COR-L47 (cell line): ENCODE measurements at places on chromosomes 3 and 15.
A peak's percentile ranks its signal among the peaks of the same experiment; 100 is the strongest.

DNA sequence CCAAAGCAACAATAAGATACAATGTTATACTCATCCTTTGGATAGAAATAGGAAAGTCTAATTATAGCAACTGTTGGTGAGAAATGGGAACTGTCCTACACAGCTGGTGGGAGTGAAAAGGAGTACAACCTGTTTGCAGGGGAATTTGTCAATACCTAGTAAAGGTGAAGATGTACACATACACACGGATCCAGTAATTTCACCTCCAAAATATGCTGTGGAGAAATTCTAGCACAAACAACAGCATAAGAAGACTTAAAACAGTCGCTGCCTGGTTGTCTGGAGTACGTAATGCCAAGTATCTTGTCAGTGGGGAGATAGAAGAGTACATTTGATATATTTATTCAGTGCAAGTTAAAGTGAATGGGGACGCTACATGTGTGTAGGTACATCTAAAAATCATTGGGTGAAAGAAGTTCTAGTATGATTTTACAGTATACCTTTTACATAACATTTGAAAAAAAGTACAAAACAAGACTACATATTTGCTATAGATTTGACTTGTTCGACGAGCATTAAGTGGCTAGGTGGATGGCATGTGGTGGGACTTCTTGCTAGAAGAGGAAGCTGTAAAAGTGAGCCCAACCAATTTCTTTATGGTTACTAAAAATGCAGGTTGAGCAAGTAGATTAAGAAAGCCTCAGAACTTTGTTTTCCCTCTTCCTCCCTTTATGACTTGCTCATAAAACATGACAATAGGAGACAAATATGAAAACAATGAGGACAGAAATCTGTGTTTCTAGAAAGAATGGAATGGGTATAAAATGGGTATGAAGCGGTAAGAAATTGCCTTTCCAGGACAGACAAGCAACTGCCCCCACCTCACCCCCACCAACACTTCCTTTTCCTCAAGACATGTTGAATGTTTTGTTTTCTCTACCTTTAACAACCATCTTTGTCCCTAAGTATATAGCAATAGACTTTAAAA, 50.2 kb upstream of the CCR4 start:
- no peak for DNase-seq

GRCh38 chr3:74537164-74537563, 77.3 kb downstream of the CNTN3 start:
- DNase-seq = no peak

DNA sequence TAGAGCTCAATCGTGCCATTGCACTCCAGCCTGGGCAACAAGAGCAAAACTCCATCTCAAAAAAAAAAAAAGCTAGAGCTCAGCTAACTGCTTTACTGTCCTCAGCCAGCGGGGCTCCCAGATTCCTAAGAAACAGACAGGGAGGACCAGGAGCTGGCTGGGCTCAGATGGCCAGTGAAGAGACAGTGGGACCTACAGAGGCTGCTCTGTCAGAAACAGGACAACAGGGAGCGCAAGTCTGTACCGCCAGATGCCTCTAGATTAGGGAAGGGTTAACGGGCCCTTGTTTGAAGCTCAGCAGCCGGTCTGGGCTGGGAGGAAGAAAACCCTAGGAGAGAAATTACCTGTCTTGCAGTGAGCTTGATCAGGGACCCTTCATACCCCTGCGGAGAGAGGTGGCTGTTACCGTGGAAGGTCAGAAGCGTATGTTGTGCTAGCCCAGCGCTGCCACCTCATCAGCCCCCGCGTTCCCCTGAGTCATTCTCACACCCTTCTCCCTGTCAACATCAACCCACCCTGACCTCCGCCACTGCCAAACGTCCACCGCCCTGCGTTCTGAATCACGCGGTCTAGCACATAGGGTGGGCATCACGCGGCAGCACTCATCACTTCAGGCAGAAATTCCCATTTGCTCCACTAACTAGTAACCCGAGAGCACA, 25.3 kb downstream of the RBPMS2 start:
- DNase-seq = no peak

GRCh38 chr3:71977525-71977924, 192.6 kb upstream of the PROK2 start:
- no peak for DNase-seq

GRCh38 chr15:48084759-48085590, 35.8 kb upstream of the SLC24A5 start:
- DNase-seq = peak; percentile 53

DNA sequence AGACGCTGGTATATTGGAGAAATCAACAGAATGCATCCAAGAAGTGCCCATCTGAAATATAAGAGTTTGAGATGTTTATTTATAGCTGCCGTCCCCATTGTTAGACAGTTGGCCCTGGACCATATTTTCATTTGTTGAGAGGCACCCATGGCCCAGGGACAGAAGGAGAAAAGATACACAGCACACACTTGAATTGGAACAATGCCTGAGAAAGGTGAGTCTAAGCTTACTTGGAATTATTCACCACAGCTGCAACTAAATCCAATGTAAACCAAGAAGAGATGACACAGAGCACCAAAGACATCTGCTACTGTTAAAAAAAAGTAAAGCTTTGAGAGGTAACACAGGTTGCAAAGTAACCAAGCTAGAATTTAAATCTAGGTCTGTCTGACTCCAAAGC, 525.5 kb upstream of the NAALADL2 start:
- peak; percentile 16 for DNase-seq
